NCI-H2081 treated with DMSO at 0.1 percent for 48 hours (cell line): ENCODE measurements at places on chromosomes 1 and 21.

GRCh38 chr1:81463936-81464837 is 336.5 kb upstream of the ADGRL2 start:
- no peak for DNase-seq

DNA sequence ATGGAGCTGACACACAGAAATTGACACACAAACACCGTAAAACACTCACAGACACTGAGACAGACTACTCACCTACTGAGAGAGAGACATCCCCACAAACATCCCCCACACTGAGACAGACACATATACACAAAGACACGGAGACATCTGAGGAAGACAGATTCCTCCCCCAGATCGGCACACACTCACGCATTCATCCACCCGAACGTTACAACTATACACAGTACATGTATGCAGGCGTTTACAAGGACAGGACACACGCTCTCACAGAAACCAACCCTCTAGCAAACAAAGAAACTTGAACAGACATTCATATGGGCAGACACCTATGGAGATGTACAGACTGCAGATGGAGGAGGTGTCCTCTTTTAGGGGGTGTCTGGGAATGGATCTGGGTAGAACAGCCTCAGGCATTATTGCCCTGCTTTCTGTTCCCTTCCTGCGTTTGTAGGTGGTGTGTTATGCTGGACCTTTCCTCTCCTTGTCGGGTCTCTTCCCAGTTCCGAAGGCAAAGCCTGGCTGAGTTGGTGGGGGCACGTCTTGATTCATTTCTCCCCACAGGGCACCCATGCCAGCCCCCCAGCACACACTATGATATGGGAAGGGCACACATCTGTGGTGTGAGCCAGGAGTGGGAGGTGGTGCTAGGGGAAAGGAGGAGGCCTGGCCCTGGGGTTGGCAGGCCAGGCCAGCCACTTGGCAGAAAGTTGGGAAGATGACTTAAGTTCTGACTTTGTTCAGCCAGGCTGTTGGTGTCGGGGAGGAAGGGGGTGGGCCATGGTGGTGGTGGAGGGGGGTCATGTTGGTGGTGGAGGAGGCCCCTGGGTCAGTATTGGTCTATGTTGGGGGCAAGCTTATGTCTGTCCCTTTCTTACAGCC is 1.5 kb downstream of the KIRREL1 start:
- DNase-seq: no peak

DNA sequence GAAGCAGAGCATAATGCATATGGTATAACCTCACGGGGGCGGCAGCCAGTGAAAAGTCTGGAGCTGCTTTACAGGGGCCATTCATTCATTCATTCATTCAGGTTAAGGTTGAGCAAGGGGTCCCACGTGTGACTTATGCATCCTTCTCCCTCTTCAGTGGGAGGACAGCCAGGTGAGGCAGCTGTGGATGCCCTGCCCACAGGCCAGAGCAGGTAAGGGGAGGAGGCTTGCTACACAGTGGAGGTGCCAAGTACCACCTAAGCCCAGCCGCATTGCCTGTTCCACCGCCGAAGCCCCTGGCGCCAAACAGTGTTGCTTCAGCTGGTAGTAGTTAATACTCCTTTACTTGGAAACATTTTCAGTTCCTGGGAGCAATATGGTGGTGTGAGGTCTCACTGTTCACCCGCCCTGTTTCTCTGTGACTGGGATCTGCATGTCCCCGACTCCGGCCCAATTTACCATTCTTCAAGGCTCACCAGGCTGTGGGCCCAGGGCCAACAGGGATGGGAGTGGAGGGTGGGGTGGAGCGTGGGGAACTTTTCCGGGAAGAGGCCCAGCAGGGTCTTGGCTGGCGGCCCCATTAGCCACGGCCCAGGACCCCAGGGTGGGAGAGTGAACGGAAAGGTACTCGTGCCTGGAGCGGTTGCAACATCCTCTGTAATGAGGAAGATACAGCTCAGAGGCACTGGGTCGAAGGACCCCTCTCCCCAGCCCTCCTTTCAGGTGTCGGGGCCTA is 722 bp upstream of the PODN start:
- no peak for DNase-seq

DNA sequence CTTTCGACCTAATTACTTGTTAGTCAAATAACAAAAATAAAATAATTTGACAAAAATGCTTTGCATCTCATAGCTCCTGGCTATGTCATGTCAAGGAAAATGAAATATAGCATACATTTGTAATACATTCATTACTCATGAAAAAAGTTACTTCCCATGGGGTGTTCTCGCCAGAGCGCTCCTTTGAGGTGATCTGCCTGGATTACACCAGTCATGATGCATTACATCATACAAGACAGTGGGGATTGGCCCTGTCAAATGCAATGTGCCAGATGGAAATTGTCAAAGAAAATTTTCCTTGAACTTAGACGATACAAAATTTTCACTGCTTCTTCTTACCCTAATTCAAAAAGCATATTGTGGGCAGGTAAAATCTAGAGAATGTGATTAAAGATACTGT is 215.6 kb upstream of the B3GALT2 start:
- DNase-seq: no peak

DNA sequence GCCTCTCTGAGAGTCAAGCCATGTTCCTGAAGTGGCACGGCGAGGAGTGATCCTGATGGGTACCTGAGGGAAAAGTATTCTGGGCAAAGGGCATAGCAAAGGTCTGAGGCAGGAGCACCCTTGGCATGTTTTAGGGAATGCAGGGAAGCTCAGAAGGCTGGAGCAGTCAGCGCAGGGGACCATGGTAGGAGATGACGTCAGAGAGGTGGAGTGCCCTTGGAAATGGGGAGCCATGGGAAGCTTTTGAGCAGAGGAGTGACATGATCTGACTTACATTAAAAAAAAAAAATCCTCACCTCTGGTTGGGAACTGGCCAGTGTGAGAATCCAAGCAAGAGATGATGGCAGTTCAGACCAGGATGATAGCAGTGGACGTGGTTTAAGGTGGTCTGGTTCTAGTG is 37.2 kb downstream of the PDPN start:
- no peak for DNase-seq

DNA sequence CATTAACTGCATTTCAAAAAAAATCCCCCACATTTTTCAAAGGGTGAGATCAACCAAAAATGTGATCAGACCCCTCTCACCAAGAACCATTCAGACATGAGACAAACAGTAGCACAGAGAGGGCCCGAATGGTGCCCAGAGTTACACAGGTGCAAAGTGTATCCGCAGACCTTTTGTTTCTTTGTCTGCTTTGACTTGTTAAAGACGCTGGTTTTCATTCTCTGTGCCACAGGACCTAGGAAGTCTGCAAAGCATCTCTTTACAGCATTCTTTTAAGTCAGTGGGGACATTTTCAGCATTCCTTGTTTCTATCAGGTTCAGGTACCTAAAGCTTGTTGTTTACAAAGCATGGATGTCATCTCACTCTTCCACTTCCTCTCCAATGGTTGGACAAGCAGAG is 87.2 kb upstream of the MAP1LC3C start:
- no peak for DNase-seq

DNA sequence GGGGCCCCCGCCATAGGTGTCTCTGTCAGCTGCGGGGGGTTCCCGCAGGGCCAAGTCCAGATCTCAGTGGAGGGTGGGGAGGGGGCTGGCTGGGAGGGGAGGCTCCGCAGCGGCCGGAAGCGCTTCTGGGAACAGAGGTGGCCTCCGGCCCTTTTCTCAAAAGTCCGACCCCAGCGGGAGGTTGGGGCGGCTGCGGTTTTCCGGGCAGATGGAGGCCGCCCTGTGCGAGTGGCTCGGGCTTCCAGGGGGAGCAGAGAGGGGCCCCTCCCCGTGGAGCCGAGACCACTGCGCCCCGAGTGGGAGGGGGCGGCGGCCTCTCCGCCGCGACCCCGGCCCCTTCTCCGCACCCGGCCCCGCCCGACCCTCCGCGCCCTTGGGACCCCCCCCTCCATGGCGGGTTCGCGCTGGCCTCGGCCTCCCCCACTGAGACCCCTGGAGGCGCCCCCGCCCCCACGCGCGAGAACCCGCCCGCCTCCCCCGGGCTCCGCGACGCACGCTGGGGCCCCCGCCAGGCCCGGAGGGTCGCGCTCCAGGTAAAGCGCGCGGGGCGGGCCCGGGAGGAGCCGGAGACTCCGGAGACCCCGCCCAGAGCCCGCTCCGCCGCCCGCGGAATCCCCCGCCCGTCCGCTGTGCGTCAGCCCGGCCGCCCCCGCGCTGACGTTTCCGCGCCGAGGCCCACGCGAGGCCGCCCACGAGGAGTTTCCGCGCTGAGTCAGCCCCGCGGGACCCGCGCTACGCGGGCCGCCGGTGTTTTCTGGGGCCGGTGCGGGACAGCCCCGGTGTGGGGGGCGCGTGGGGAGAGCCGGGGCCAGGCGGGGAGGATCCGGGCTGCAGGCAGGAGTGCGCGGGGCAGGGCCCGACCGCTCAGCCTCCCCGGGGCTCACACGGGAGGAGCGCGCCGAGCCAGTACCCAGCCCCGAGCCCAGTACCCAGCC is 5.2 kb downstream of the TNFRSF18 start:
- DNase-seq: no peak

- DNase-seq: no peak
These were observed 1359.6 kb downstream of the PLA2G4A start for GRCh38 chr1:188188317-188188716.
